ENCODE measurements at places on chromosomes 1 and 21. TPM values are rescaled to one million over a fixed set of nuclear protein-coding genes. Genes with fewer than 3 reads are reported as not detected.

Gene C1orf141
- total RNA-seq: not detected

Gene CFAP45
- total RNA-seq: 0.21 TPM

Gene HNRNPCL2
- total RNA-seq: not detected

Gene ATP5PB
- 580 TPM for total RNA-seq

Gene OPRD1
- total RNA-seq: not detected

Gene HTR6
- total RNA-seq: not detected

Gene AMIGO1
- total RNA-seq: 0.72 TPM

Gene ACOT11
- 1.5 TPM for total RNA-seq

Gene TRMT13
- 7.6 TPM for total RNA-seq

Gene ATP1A2
- not detected for total RNA-seq

Gene ASB17
- not detected for total RNA-seq

Gene NBPF8
- total RNA-seq: 8.2 TPM

Gene CLCA4
- not detected for total RNA-seq

Gene ADAM30
- total RNA-seq: not detected

Gene FCRL1
- total RNA-seq: not detected

Gene C1QC
- total RNA-seq: not detected

Gene IRF6
- total RNA-seq: not detected

Gene AK4
- 22.6 TPM for total RNA-seq

Gene FCRL3
- not detected for total RNA-seq

Gene RGS8
- not detected for total RNA-seq

Gene LCK
- total RNA-seq: not detected

Gene TRABD2B
- 0.06 TPM for total RNA-seq

Gene MTARC2
- 0.41 TPM for total RNA-seq

Gene FAM177B
- total RNA-seq: not detected

Gene RGSL1
- not detected for total RNA-seq

Gene CNIH3
- total RNA-seq: 2.5 TPM

Gene SAMSN1
- 0.58 TPM for total RNA-seq

Gene PLPPR5
- 0.04 TPM for total RNA-seq

Gene DPT
- total RNA-seq: 0.15 TPM

Gene RNF220
- total RNA-seq: 79.6 TPM

All from H4 (cell line).